ENCODE measurements at places on chromosomes 2 and 18.

DNA sequence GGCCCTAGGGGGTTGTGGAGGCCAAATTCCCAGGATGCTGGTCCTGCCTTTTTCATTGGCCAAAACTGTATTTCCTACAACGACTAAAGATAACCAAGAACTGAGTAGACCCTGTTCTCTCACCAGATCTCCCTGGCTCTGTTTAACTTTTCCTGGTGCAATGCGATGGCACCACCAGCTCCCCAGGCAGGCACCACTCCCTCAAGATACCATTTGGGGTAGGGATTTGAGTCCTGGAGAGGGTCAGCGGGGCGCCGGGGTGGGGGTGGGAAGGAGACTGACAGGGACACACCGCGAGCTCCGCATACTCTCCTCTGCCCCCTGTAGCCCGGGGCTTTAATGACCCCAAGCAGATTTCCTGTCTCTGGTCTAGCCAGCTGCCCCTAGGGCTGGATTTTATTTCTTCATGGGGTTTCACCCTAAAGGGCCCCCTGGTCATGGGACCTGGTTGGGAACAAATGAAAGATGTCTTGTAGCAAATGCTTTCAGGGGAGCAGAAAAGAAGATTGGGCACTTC is 7.3 kb downstream of the SIX2 start:
- DNase-seq = no peak

- no peak for DNase-seq
These were observed 643.6 kb downstream of the NRXN1 start for GRCh38 chr2:50388324-50388723.

GRCh38 chr2:169571571-169571970 is 2.1 kb downstream of the FASTKD1 start:
- DNase-seq = no peak

- no peak for DNase-seq
These were observed 203.3 kb downstream of the PTGR3 start for GRCh38 chr18:75005626-75006025.

GRCh38 chr2:122636097-122636496 is 880.6 kb downstream of the TSN start:
- DNase-seq = no peak

DNA sequence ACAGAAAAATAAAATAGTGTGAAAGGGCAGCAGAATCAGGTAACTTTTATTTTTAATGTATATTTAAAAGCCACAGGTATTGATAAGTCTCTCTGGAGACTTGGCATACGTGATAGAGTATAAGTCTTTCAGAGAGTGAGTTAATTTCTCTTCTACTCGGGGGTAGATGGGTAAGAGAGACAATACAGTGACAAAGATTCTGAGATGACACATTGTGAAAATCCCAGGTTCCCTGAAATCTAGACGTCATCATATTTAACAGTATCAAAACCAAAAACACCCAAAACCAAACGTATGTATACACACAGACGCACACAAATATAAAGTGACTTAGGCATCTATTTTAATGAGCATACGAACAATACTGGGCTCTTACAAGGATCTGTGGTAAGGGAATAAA is 33.3 kb downstream of the NIF3L1 start:
- no peak for DNase-seq

GRCh38 chr18:80148326-80149199 is 39.5 kb downstream of the ADNP2 start:
- peak; percentile 19 for DNase-seq

GRCh38 chr2:100819370-100820272 is at the start of gene NPAS2:
Gene NPAS2 (plus strand): TSS chr2:100820139. CDS start chr2:100904755, 84,616 bp downstream.
- DNase-seq = no peak

DNA sequence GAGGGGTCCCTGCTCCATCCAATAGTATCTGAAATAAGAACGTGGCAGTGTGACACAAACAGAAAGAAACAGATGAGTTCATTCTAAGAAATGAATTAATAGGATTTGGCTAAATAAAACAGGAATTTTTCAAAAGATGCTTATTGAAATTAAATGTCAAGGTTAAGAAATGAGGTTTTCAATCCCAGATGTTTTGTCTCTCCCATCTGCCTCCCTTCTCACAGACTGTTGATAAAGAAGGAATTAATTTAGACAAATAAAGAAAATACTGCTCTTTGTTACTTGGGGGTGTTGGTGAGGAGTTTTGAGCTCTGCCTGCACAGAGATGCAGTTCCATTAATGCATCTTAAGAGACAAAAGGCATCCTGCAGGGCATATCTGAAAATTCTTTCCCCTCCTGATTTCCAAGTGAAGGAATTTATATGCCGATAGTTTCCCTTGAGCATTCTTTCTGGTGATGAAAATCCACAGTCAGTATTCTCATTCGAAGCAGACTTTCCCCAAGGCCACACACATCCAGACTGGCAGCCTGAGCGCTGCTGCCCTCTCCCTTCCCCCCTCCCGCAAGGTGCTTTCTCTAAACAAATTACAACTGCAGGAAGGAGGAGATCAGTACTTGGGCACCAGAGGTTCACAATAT is 385.4 kb upstream of the RND3 start:
- DNase-seq = no peak

GRCh38 chr2:98650998-98651397 is 42.6 kb downstream of the UNC50 start:
- DNase-seq = no peak

- no peak for DNase-seq
These were observed 111.2 kb downstream of the RAB3GAP1 start for GRCh38 chr2:135163306-135163705.

GRCh38 chr2:77104554-77104953 is 417.6 kb downstream of the LRRTM4 start:
- DNase-seq = no peak

DNA sequence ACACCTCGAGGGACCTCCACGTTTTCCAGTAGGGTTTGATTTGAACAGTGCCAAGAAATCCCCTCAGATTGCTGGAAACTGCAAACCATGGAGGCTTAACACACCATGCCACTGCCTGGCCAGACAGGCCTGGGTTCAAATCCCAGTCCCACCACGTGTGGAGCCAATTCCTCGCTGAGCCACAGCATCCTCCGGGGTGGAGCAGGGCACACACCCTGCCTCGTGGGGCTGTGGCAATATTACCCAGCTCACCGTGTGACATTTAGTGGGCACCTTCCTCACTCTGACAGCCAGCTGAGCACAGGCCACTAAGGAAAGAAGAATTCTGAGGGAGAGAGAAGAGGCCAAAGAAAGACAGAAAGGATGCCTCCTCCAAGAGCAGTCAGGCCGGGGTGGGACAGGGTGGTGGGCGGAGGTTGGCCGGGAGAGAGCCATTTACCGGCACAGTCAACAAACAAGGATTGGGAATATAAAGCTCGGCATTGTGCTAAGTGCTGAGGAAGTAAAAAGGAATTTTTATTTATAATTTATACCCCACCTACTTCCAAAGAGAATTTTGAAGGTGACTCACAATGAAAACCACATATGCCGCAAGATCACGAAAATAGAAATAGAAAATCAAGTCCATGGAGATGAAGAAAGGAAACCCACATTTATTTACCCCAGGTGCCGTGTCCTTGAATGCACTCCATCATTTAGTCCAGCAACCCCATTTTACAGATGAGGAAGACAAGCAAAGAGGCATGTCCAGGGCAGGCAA is 111.5 kb downstream of the MCFD2 start:
- no peak for DNase-seq

- DNase-seq = no peak
These were observed 244.0 kb downstream of the ARL6IP6 start for GRCh38 chr2:152962446-152962845.

DNA sequence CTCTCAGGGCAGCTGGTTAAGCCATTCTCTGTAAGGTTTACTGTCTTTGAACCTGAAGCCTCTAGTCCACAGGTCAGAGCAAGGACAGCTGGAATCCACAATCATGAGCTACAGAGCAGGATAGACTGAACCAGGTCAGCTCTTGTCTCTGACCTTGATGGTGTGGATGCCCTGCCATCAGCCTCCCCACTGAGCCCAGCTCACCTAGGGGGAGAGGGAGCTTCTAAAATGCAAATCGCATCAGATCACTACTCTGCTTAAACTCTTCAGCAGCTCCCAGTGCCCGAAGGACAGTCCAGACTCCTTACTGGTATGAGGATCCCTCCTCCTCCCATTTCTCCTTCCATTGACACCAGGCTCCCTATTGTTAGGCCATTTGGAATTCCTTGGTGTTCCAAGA is 255.3 kb upstream of the CCDC68 start:
- DNase-seq = no peak

DNA sequence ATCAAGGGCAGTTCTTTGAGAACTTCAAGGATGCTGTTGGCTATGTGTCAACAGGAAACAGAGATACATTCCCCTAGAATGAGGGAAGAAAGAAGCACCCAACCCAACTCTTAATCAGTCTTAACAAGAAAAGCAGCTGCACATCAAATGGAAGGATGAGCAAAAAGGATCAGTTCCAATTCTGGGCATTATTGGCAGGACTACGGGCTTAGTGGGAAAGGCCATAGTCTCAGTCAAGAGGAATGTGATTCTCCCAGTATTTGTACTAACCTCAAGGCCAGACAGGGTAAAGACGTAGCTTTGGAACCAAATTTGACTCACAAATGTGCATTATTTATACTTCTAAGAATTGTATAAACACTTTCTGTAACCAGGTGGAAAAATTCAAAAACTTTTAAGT is 18.2 kb downstream of the BMP10 start:
- DNase-seq = no peak

DNA sequence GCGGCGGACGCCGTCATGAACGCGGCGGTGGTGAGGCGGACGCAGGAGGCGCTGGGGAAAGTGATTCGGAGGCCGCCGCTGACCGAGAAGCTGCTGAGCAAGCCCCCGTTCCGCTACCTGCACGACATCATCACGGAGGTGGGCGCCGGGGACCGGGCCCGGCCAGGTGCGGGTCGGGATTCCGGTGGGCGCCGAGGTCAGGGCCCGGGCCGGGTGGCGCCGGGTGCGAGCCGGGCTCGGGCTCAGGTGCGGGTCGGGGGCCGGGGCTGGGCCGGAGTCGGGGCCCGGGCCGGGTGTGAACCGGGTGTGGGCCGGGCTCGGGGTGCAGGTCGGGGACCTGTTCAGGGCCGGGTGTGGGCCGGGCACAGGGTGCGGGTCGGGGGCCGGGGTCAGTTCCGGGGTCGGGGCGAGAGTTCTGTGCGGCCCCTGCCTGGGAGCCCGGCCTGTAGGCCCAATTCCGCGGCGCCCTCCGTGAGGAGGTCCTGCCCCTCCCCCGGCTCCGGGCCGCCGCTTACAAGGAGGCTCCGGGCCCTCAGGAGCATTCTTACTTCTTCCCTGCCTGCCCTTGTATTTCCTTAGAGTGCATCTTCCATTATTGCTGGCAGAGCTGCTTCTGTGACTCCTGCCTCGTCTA is 447 bp downstream of the TRAF3IP1 start:
- DNase-seq = no peak

DNA sequence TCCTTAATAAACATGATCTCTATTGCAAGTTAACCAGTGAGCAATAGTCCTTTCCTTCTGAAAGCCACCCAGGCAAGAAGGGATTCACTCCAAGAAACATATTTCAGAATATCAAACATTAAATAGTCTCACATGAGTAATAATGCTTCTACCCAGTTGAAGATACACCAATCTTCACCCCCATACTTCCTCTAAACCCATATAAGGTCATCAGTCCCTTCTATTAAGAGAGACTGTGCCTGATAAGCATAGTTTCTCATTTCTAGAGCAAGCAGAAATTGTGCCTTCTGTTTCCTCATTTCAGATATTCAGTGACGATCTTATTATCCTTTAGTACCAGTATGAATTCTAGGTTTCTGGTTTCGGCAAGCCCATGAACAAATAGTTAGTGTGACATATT is 64.6 kb downstream of the DSEL start:
- no peak for DNase-seq

DNA sequence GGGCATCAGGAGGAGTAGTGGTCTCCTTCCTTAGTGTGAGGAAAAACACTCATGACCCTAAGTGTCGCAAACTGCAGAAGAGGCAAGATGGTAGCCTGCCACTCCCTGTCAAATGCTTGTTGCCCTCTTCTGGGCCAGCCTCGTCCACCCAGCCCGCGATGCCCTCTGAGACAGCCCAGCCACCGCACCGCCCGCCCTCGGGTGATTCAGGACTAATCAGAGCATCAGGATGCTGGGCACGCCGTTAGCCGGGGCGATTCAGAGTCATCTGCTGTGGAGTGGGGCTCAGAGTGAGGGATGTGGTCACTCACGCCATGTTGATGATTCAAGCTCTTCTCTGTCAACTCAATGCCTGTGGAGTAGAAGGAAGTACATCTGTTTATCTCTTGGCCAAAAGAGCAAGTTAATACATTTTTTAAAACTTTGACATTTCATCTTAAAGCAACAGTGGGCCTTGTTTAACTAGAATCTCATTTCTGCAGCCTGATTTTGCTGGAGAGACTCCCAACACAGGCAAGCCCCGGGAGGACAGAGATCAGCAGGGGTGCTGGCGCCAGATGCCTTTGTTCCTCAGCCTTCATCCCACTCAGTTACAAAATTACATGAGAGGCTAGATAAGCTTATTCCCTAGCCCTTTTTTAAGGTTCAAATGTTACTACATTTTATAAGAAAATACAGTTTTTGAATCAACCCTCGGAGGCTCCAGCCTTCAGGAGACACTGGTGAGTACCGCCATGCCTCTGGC is 79.0 kb downstream of the TMEM18 start:
- no peak for DNase-seq

GRCh38 chr2:8440029-8440778 is 241.7 kb upstream of the ID2 start:
- DNase-seq = no peak

GRCh38 chr2:232541195-232541960 is 1.9 kb downstream of the CHRNG start:
- DNase-seq = peak; percentile 15

- no peak for DNase-seq
These were observed 82.2 kb upstream of the DAPL1 start for GRCh38 chr2:158712791-158713522.

- no peak for DNase-seq
These were observed 17.0 kb downstream of the PRKCE start for GRCh38 chr2:45668509-45668908.

GRCh38 chr2:46873604-46874068 is 42.0 kb downstream of the MCFD2 start:
- no peak for DNase-seq

DNA sequence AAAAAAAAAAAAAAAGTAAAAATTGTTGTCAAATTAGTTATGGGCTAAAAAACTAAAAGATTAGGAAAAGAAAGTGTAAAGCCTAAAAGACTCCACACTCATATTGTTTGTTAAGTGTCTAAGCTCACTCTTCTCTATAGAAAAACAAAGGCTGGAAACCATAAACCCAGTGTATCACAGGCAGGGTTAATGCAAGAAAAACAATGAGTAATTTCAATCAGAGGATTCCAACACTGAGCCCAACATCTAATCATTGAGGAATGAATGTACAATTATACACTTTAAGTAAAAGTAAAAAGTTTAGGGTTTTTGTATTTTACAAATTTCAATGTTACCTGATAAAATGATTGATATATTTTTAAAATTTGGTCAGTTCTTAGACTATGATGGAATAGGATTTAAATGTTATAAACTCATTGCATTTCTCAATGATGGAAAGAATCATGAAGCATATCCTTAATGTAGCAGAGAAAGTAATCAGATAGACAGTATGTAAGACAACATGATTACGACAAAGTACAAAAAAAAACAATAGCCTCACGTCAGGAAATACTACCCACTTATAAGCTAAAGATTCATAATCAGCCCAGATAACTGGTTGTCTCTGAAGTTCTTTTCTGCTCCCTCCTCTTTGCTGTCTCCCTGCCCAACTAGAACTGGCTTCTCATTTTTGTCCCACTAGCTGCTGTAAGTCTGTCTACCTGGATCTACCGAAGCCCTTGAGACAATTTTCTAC is 44.5 kb upstream of the SP3 start:
- DNase-seq = no peak

Measured in D721Med (cell line).